Activated CD4-positive, alpha-beta T cell treated with anti-CD3 and anti-CD28 coated beads, Interleukin-2, amount 50 U/mL, for 24 hours (primary cell): ENCODE measurements at places on chromosomes 5 and 9.
A peak's percentile ranks its signal among the peaks of the same experiment; 100 is the strongest.

GRCh38 chr5:145699846-145700245 lies 135.3 kb downstream of the PRELID2 start:
- DNase-seq: no peak

- DNase-seq: peak; percentile 92
These were observed at the start of gene ZCCHC9 for GRCh38 chr5:81301271-81302015. ZCCHC9 (plus strand) TSS chr5:81301587; CDS start chr5:81304758, 3,171 bp downstream.

DNA sequence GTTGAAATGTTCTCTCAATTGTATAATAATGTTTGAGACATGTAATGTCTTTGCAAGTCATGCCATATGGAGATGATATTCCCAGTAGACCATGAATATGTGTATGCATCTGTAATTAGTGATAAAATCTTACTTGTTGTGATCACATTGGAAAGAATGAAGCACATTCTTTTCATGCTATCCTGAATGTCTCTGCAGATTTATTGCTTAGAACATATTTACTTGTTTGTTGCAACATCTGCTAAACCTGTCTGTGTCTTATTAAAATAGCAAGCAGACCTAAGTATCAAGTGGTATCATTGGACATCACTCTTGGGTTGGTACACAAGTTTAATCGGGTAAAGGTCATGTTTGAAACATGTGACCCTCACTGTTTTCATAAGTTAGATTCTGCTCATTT lies 265.5 kb upstream of the CD180 start:
- no peak for DNase-seq

DNA sequence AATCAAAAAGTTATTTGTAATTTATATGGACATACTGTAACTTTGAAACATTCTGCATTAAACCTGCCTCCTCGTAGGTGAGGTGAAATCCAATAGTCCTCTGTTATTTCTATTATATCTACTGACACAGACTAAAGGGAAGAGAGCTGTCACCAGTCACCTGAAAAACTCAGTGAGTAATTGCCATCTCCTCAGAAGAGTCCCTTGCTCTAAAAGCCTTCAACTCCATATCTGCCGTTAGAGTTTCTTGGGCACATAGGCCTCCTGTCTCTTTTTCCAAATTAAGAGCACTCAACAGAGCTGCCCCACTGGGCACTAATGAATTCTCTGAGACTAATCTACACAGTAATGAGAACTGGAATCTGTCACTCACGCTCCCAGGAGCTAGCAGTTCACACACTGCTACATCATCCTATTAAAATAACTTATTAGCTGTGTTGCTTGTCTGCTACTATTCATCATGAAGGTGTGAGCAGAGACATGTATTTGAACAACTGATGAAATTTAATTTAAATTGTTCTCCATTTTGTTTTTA lies 67.3 kb upstream of the VCAN start:
- DNase-seq: no peak

DNA sequence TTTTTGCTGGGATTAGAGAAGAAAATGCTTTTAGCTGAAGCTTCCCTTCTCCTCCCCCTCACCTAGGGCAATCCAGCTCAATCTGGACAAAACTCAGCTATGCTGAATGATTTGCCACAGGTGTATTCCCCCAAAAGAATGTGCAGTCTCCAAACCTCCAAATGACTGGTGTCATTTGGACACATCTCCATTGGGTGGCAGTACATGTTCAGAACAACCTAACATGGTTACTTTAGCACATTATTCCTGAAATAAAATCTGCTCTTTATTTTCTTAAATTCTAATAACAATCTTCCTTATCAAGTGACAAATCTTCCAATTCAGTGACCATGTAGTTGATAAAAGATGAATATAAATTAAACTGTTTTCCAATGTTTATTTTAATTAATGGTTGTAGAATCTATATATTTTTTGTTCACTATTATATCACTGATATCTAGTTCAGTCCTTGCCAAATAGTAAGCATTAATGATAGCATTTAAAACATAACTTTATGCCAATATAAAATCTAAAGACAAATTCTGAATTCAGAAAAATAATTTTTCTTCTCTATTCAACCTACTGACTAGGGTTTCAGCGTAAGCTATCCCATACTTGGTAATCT lies 61.3 kb upstream of the MOCS2 start:
- DNase-seq: no peak

DNA sequence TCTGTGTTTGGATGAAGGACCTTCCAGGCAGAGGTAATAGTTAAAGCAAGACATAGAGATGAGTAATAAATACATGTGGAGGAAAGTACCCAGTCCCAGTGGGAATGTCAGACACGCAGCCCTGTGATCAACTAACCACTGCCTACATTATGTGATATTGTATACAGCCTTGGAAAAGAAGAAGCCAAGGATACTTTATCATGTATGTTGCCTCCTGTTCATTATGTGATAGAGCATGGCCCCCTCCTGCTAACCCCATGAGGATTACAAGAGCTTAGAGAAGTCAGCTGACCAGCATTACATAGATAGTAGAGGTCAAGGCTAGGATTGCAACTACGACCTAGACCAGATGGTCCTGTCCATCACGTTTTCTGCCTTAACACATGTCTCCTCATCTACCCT lies 497.0 kb upstream of the TNC start:
- DNase-seq: no peak

GRCh38 chr9:135615666-135616618 lies 23.4 kb downstream of the GLT6D1 start:
- no peak for DNase-seq

DNA sequence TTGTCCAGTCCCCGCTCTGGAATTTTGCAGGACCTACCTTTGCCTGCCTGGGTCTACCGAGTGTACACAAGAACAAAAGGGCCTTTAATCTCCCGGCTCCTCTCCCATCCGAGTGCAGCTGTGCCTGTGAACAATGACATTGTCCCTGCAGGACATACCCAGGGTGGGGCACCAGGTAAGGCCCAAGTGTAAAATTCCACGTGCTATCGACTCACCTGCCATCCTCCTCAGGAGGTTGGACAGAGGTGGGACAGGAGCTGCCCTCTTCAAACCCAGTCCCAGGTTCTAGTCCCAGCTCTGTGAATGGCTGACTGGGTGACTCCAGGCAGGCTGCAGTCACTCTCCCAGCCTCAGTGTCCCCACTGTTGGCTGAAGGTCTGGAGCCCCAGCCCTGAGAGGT lies 159.6 kb upstream of the ALDH1B1 start:
- no peak for DNase-seq

DNA sequence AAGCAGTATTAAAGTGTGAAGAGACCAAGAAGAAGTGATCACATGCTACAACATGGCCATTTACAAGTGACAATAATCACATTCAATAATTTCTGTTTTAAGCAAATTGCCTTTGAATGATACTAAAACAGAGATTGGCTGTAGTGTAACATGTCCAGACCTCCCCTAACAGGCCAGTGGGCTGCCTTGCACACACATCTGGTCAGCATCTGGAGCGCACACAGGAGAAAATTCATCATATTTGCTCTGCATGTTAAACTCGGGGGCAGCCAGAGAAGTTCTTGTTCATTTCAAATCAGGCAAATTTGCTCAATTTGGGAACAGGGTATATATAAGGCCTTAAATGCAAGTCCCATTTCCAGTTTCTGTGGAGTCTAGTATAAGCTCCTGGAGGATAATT lies 111.1 kb upstream of the FBXL7 start:
- DNase-seq: no peak

DNA sequence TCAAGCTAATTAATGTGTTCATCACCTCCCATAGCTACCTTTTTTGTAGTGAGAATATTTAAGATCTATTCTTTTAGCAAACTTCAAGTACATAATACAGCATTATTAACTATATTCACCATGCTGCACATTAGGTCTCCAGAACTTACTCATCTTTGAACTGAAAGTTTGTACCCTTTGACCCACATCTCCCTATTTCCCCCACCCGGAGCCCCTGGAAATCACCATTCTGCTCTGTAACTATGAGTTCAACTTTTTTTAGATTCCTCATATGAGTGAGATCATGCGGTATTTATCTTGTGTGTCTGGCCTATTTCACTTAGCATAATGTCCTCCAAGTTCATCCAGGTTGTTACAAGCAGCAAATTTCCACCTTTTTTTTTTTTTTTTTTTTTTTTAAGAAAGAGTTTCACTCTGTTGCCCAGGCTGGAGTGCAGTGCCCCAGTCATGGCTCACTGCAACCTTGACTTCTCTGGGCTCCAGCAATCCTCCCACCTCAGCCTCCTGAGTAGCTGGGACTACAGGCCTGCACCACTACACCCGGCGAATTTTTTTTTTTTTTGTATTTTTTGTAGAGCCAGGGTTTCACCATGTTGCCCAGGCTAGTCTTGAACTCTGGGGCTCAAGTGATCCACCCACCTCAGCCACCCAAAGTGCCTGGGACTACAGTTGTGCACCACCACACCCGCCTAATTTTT lies 100.4 kb upstream of the SAP30L start:
- no peak for DNase-seq

GRCh38 chr5:10627160-10627701 lies 63.4 kb downstream of the ANKRD33B start:
- DNase-seq: no peak

GRCh38 chr9:129414377-129414992 lies 206.4 kb downstream of the C9orf50 start:
- DNase-seq: no peak

DNA sequence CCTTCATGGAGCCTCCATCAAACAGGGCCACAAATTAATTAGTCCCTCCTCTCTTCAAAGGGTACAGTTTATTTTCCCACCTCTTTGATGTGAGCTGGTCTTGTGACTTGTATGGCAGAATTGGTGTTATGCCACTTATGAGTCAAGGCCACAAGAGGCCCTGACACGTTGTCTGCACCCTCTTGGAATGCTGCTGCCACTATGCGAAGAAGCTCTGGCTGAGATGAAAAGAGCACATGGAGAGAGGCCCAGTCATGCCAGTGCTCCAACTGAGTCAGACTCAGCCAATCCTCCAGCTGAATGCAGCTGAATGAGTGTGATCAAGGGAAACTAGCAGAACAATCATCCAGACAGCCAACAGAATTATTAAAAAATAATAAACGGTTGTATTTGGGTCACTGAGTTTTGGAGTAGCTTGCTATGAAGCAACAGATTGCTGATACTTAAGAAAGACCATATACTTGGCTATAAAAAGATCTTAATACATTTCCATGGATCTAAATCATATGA lies 128.3 kb downstream of the MARCHF11 start:
- DNase-seq: no peak

GRCh38 chr5:140339636-140340035 lies 6.8 kb downstream of the HBEGF start:
- no peak for DNase-seq

DNA sequence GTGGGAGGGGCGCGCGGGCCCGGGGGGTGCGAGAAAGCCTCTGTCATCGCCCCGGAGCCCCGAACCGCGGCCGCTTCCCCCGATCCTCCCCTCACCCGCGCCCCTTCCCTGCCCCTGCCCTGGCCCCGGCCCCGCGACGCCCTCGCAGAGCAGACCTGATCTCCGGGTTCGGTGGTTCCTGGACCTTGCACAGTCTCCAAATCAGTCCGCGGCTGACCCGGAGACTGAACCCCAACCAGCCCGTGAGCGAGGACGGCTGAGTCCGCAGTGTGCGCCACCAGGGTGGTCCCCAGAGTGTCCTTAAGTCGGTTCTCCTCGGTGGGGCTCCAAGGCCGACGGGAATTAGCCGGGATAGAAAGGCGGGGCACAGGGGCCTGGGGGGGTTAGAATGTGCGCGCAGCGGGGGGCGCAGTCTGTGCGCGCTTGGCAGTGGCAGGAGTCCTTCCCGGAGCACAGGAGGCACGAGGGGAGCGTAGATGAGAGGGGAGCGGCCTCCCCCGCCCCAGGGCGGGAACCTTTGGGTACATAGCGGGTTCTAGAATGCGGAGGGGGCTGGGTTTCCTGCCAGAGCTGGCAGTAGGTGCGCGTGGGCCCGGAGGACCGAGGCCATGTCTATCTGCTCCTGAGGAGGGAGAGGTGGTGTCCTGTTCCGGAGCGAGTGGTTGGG lies 779 bp downstream of the PKN3 start:
- no peak for DNase-seq

DNA sequence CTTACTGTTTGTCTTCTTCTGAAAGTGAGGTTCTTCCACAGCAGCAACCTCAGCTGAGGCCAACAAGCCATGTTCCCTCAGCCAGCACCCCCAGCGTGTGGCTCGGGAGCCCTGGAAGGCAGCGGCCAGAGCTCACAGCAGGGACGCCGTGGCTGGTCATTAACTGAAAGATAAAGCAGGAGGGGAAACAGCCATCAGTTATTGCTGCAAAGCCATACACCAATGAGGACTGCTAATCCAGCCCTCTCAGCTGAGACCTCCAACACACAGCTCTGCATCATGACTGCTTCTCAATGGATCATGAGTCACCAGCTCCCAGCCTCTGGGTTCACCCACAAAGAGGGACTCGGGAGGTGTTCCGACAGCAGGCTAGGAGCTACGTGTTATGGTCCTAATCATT lies 24.3 kb downstream of the ABCA1 start:
- DNase-seq: no peak

GRCh38 chr9:136544964-136545691 lies 720 bp downstream of the NOTCH1 start:
- peak; percentile 60 for DNase-seq

GRCh38 chr9:5671711-5672353 lies 42.9 kb downstream of the RIC1 start:
- DNase-seq: peak; percentile 6

- no peak for DNase-seq
These were observed 1152.9 kb upstream of the CDH6 start for GRCh38 chr5:30040488-30041118.

- no peak for DNase-seq
These were observed 107.0 kb downstream of the HMHB1 start for GRCh38 chr5:143918961-143919360.

DNA sequence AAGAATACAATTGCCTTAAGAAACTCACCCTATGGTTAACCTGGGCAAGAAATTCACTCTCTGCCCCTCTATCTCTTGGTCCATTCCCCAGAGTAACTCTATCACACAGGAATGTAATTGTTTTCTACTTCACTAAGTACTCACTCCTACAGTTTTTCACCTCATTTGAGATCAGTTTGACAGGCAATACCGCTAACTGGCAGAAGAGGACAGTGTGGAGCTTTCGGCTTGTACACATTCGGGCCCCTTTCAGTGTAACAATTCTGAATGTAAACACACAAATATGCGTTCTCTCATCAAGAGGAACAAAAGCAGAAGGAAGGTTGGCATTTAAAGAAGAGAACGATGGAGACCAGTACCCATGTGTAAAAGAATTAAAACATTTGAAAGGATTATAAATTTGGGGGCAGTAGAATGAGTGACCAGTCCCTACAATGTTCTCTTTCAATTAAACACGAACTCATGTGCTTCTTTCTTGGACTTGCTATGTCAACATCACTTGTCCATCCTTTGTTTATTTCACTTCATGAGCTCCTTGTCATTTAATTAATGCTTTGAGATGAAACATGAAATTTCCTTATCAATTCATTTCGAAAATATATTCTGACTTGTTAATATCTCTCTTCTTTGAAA lies 188.5 kb upstream of the GRAMD2B start:
- no peak for DNase-seq

DNA sequence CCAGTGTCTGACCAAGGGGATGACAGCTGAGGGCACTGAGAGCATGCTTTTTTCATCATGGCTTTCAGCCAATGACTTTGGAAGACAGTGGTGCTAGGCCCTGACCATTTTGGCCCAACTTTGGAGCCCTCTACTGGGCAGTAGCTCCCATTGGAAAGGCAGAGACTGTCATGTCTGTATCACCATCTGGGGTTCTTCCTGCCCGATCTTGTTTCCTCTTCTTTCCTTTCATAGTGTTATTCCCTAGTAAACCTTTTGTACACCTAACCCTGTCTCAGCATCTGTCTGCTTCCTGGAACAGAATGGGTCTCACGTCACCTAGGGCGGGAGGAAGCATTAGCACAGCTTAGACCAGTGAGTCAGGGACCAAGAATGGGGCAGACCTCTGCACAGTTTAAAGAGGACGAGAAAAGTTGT lies 97.4 kb upstream of the MAST4 start:
- DNase-seq: no peak
